NCI-H1930 (cell line): ENCODE measurements at places on chromosomes 7 and 10.
A peak's percentile ranks its signal among the peaks of the same experiment; 100 is the strongest.

- DNase-seq: no peak
Observed at GRCh38 chr10:111756217-111757061, 427.1 kb downstream of the GPAM start.

- peak; percentile 57 for DNase-seq
Observed at GRCh38 chr7:14340393-14341074, 351.1 kb upstream of the ETV1 start.

DNA sequence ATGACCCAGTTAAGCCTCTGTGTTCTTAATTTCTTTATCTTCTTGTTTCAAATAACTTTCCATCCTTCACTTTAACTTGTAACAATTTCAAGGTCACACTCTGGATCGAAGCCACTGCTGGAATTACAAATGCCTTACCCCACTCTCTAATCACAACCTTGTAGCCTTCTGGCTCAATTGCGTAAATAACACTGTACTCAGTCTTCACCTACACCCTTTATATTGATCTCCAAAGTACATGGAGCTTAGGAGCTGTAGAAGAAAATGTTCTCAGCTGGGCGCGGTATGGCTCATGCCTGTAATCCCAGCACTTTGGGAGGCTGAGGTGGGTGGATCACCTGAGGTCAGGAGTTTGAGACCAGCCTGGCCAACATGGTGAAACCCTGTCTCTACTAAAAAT lies 164.3 kb upstream of the NPSR1 start:
- no peak for DNase-seq

DNA sequence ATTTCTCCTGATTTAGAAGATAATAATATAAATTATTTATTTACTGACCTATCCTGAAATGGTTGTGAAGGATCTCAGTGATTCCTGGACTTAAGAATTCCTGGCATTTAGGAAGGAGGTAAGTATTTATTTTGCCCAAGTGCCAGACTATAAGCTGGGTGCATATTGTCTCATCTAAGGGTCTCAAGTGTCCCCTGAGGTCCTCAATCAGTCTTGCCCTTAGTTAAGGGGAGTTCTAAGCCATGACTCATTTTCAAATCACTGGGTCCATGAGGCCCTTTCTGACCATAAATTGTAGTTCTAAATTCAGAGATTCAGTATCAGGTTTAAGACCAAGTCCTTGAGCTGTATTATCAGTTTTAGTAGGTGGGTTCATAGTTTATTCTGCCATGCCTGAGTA lies 251.6 kb upstream of the MEOX2 start:
- no peak for DNase-seq

DNA sequence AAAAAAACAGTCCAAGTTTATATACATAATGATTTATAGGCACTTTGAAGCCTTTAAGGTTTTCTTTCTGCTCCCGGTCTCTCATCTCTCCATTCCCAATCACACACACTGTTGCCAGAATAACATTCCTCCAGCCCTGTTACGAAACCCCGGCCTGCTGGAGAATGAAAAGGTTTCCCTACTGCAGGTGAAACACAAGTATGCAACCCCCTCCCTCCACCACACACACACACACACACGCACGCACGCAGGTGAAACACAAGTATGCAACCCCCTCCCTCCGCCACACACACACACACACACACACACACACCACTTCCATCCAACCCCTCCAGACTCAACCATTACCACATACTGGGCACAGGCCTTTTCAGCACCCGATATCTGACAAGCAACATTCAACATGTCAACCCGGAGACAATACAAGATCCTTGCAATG lies 87.5 kb downstream of the PARD3 start:
- DNase-seq: no peak

DNA sequence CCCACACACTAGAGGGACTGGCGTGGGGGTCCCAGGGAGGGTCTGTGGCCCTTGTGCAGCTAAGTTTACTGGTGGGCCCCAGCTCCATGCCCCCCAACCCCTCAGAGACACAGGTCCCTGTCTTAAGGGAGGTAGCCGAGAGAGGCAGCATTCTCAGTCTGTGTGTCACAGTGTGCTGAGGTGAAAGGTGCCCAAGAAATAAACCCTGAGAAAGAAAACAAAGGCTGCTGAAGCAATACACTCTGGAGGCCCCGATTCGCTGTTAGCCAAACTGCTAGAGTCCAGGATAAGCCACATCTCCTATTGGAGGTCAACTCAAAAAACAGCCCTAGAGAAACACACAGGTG lies 28.6 kb upstream of the NDST2 start:
- DNase-seq: no peak

GRCh38 chr7:716222-716621 lies 10.3 kb upstream of the DNAAF5 start:
- no peak for DNase-seq

DNA sequence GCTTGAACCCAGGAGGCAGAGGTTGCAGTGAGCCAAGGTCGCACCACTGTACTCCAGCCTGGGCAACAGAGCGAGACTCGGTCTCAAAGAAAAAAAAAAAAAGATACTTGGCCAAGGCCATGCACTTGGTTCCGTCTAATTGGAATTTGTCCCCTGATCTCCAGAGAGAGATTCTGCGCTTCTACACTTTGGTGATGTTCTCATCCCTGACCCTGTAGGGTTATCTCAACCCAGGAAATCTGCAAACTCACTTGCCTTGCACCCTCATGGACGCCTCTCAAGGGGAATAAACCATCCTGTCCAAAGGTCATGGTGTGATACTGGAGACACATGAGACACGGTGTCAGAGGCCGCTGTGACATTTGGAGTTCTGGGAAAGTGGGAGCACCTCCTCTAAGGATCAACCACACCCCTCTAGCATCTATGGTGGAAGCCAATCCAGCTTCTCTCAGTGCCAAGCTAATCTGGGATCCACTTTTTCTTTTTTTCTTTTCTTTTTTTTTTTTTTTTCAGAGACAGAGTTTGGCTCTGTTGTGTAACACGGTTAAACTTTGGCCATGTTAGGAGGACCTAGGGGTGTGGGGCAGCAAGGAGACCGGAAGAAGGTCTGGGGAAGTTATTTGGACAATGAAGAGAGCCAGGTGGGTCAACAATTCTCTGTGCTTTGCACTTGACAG lies 7.8 kb upstream of the POR start:
- DNase-seq: no peak

DNA sequence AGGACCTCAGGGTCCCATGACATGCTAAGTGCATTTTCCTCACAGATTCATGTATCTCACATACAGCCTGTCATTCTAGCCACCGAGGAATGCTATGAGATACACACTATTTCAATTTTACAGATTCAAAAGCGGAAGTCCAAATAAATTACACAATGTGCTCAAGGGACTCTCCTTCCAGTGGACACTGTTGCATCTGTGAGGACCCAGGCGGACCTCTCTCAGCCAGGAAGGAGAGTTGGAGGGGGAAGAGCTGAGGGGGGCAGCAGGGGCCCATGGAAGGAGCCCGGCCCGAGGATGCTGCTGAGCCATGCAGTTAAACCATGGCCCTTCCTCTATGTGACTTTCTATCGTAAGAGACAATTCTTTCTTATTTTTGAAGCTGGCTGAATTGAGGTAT lies 93.6 kb downstream of the VOPP1 start:
- DNase-seq: no peak
